Renal pelvis (tissue), 12 donors: ENCODE measurements at places on chromosomes 11 and 22. TPM values are rescaled to one million over a fixed set of nuclear protein-coding genes. Genes with fewer than 3 reads are reported as not detected.

Gene SLC22A9
- polyA plus RNA-seq, result not detected

- no peak for DNase-seq
Observed at GRCh38 chr22:46881373-46882118, 119.1 kb downstream of the TBC1D22A start.

- DNase-seq, result no peak
Observed at GRCh38 chr11:119023741-119024140, 5.2 kb downstream of the TRAPPC4 start.

DNA sequence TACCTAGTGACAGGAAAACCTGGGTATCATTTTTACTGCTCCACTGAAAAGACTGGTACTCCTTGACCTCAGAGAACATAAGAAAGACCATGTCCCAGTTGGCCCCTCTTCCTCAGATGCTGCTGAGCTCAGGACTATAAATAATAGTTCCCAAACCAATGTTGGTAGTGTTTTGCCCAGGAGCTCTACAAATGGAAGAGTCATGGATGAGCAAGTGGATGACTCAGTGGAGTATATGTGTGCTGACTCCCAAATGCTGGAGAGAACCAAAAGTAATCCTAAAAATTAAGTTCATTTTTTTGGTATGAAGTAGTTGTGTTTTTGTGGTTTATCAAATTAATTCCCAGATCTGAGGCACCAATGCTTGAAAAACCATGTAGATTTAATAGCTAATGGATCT is 482.0 kb downstream of the KCNA4 start:
- no peak for DNase-seq

- peak; percentile 90 for DNase-seq
Observed at GRCh38 chr11:47355283-47356128, 3.0 kb upstream of the MYBPC3 start.

GRCh38 chr22:37208401-37209139 is 3.7 kb downstream of the SSTR3 start:
- DNase-seq, result no peak

DNA sequence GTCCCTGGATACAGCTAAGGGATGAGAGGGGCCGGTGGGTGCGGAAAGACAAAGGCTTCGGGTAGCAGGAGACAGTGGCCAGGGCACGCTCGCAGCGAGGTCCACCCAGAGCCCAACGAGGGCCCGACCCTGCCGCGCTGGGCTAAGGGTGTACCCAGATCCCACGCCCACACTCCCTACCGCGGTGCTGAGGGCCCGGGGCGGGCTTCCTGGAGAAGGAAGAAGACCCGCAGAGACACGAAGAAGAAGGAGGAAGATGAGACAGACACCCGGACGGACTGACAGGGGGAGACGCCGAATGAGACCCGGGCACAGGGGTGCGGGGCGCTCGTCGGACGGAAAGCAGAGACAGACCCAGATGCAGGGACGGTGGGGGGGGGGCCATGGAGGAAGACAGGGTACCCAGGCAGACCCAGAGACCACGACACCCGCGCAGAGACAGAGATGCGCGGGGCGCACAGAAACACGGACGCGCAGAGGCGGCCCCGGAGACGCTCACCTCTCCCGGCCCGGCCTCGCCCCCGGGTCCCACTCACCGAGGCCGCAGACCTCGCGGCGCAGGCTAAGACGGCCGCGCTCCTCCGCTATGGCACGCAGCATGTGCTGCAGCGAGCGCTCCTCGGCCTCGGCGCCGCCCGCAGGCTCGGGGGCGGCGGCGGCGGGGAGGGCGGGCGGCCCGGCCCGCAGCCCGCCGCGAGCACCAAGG is 437 bp downstream of the KIAA0930 start:
- DNase-seq, result no peak
